Dermis microvascular lymphatic vessel endothelial cell (primary cell): ENCODE measurements at places on chromosomes 16 and 17. TPM values are rescaled to one million over a fixed set of nuclear protein-coding genes. Genes with fewer than 3 reads are reported as not detected.
A peak's percentile ranks its signal among the peaks of the same experiment; 100 is the strongest.

DNA sequence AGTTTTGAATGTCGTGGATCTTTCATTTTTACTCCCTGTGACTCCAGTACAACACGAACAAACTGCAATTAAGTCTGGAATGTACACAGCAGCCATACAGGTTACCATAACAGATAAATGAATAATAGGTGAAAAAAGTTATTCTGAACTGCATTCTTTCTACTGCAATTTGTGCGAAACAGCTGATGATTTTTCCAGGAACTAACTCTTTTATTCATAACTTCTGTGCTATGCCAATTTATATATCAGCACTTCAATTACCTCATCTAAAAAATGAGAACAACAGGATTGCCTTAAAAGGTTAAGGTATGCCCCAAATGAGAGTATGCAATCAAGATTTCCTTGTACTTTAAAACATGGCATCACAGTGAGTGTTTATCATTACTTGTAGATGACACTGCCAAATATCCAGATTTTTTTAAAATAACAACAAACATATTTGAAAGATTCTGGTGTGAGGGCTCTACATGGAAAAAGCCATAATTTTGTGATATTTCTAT, 238.9 kb downstream of the CDH8 start:
- DNase-seq: no peak

Gene C16orf46
- total RNA-seq: 0.26 and 0.51 TPM in 2 replicates

GRCh38 chr17:46045639-46046038, 46.6 kb downstream of the STH start:
- DNase-seq: no peak

DNA sequence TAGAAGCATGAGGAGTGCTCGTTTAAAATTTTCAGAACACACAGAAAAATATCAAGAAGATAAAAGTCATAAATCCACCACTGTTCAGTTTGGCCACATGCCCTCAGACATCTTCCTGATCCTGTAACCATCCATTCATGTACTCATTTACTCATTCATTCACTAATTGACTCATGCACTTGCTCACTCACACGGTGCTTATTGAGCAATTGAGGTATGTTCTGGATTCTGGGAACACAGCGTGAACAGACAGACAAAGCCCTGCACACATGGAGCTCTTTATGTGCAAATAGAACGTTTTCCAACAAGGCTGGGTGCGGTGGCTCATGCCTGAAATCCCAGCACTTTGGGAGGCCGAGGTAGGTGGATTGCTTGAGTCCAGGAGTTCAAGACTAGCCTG, 10.2 kb upstream of the NATD1 start:
- no peak for DNase-seq

Gene TP53TG3
- total RNA-seq: not detected in 2 replicates

Gene ST6GALNAC2
- total RNA-seq: 0.13 and 0.25 TPM in 2 replicates

- DNase-seq: no peak
Observed at GRCh38 chr17:31241116-31241515, 55.9 kb downstream of the OMG start.

Gene CORO6
- 0.64 and 1.3 TPM in 2 replicates for total RNA-seq

- peak; percentile 62 for DNase-seq
Observed at GRCh38 chr17:75240394-75241142, 20.8 kb downstream of the GGA3 start.

Gene DPEP1
- 0.13 TPM in 2 replicates for total RNA-seq

GRCh38 chr16:87803385-87803784, 37.6 kb upstream of the KLHDC4 start:
- no peak for DNase-seq

DNA sequence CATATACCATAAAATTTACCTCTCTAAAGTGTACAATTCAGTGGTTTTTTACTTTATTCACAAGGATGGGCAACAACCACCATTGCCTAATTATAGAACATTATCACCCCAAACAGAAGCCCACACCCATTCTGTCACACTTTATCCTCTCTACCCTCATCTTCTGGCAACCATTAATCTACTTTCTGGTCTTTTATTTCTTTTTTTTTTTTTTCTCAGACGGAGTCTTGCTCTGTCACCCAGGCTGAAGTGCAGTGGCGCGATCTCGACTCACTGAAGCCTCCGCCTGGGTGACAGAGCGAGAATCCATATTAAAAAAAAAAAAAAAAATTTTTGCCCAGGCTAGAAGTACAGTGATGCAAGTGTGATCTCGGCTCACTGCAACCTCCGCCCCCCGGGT, 90.7 kb upstream of the CLEC18B start:
- DNase-seq: no peak

DNA sequence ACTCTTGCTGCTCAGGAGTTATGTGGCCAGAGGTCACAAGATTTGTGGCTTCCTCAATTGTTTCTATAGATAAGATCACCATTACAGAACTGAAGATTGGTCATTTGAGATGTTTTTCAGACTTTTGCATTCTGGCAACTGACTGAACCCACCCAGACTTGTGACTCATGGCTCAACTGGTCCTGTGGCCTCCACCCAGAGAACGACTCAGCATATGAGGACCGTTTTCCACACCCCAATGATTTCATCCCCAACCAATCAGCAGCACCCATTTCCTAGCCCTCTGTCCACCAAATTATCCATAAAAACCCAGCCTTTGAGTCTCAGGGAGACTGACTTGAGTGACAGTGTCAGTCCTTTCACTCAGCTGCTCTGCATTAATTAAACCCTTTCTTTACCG, 143.2 kb upstream of the ASIC2 start:
- no peak for DNase-seq

- no peak for DNase-seq
Observed at GRCh38 chr16:79592186-79592585, 8.4 kb downstream of the MAF start.

- no peak for DNase-seq
Observed at GRCh38 chr17:182050-182751, 751 bp upstream of the DOC2B start.

DNA sequence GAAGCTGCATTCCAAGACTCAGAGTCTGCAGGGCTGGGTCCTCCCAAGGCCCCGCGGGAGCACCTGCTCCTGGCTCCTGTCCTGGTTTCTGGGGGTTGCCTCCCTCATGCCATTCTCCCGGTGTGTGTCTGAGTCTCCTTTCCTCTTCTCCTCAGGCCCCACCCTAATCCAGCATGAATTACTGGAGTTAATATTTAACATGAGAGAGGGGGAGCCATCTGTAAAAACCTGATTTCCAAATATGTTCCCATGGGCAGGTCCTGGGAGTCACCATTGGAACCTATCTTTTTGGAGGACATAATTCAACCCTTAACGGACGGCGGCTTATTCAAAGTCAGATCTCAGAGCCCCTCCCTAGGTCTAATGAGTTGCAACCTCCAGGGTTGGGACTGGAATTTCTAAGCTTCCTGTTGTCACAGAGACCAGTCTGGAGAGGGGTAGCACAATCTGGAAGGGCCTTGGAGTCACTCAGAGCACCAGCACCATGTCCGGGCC, 5.4 kb downstream of the C17orf99 start:
- no peak for DNase-seq

Gene NLRC3
- 5.1 and 5.4 TPM in 2 replicates for total RNA-seq

- DNase-seq: no peak
Observed at GRCh38 chr16:8847145-8847544, 21.7 kb downstream of the CARHSP1 start.

GRCh38 chr16:57736419-57737351, 1.1 kb downstream of the KATNB1 start:
- peak; percentile 87 for DNase-seq

DNA sequence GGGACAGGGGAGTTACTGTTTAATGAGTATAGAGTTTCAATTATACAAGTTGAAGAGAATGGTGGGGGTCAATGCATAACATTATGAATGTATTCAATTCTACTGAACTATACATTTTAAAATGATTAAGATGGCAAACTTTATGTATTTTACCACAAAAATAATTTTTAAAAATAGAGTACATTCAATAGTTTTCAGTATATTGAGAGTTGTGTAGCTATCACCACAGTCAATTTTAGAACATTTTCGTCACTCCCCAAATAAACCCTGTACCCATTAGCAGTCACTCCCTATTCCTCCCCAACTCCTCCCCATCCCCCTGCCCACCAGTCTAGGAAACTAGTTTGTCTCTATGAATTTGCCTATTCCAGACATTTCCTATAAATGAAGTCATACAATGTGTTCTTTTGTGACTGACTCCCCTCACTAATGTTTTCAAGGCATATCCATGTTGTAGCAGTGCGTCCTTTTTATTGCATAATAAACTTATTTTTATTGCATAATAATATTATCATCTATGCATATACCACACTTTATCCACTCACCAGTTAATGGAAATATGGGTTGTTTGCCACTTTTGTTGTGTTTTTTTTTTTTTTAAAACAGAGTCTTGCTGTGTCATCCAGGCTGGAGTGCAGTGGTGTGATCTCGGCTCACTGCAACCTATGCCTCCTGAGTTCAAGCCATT, 52.5 kb upstream of the ERN1 start:
- DNase-seq: no peak

Gene LIMD2
- 18.0 and 51.6 TPM in 2 replicates for total RNA-seq

Gene ATP6V0A1
- 16.0 and 20.2 TPM in 2 replicates for total RNA-seq

- DNase-seq: no peak
Observed at GRCh38 chr17:1638624-1639300, 6.8 kb downstream of the SCARF1 start.

- no peak for DNase-seq
Observed at GRCh38 chr17:10526517-10526916, 8.2 kb upstream of the MYH1 start.
